ENCODE measurements at places on chromosomes 4 and X. TPM values are rescaled to one million over a fixed set of nuclear protein-coding genes. Genes with fewer than 3 reads are reported as not detected.

Gene C4orf50
- total RNA-seq: not detected

Gene SPANXN1
- total RNA-seq: not detected

DNA sequence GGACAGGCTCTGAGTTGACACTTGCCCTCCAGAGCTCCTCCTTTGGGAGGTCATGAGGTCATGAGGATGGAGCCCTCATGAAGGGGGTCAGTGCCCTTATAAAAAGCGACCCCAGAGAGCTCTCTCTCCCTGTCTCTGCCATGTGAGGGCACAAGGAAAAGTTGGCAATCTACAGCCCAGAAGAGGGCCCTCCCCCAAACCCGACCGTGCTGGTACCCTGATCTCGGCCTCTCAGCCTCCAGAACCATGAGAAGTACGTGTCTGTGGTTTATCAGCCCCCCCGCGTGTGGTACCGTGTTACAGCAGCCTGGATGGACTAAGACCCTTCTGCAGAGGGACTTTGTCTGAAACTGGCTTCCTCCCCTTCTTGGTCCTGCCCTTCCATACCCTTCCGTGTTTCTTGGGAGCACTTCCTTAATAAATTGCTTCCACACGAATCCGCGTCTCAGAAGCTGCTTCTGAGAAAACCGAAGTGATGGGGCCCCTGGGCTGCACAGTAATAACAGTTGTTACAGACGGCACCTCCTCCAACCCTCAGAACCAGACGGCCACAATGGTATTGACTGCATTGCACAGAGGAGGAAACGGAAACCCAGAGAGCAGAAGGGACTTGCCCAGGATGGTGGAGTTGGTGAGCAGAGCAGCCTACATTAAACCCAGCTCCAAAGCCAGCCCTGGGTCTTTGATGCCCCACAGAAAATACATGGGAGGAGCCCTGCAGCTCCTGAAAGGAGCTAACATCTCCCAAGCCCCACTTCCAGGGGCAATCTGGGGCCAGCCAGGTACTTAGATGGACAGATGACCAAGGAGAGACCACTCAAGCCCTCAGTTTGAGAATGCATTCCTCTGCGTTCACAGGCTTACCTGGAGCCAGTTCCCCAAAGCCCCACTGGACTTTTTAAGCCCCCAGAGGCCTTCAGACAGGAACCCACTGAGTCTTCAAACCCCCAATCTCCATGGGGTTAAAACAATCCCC lies 242.7 kb downstream of the BCOR start:
- H3K36me3 ChIP-seq: no peaks in the 10 kb centered on the region
- DNase-seq: no peak
- H3K27ac ChIP-seq: no peak overlapping the region
- peaks cover 8% of the 10 kb centered on the region for H3K4me1 ChIP-seq
- no peaks in the 10 kb centered on the region for H3K27me3 ChIP-seq

Gene ADGRA3
- total RNA-seq: 21.8 TPM

Gene ZNF157
- total RNA-seq: 0.40 TPM

GRCh38 chr4:40587351-40587750 lies 42.3 kb downstream of the RBM47 start:
- H3K27me3 ChIP-seq: no peaks in the 10 kb centered on the region
- peak overlapping the region; percentile 52 for H3K27ac ChIP-seq
- peaks cover 2% of the 10 kb centered on the region for H3K4me1 ChIP-seq
- no peak overlapping the region for H3K4me3 ChIP-seq
- no peak for DNase-seq
- peaks cover 4% of the 10 kb centered on the region for H3K36me3 ChIP-seq

DNA sequence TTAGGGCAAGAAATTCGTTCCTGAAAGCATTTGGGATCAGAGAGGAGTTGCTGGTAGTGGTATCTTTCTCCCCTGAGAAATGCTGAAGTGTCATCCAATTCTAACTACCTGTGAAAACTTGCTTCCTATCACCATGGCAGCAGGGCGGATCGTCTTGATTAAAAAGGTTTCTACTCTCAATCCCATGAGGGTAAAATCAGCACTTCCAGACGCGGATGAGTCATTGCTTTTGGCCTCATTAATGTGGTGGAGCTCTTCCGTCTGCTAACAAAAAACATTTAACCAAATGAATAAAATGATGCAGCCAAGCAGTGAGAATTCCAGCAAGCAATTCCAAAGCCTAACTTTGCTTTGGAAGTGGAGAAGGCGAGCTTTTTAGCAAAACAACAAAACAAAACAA lies 325.6 kb downstream of the CAMK2D start:
- peak; percentile 75 for DNase-seq
- H3K27me3 ChIP-seq: no peaks in the 10 kb centered on the region
- no peaks in the 10 kb centered on the region for H3K36me3 ChIP-seq
- H3K4me3 ChIP-seq: no peak overlapping the region
- H3K27ac ChIP-seq: peak overlapping the region; percentile 67

Gene CT47C1
- not detected for total RNA-seq

Gene ADAD1
- not detected for total RNA-seq

GRCh38 chr4:114304567-114304966 lies 294.0 kb upstream of the UGT8 start:
- no peaks in the 10 kb centered on the region for H3K27me3 ChIP-seq
- H3K4me1 ChIP-seq: no peaks in the 10 kb centered on the region
- H3K4me3 ChIP-seq: no peak overlapping the region
- no peaks in the 10 kb centered on the region for H3K36me3 ChIP-seq

All from suprapubic skin (tissue), 4 donors.